ENCODE measurements at places on chromosomes 3 and 15.

GRCh38 chr15:94576889-94577533 lies 345.6 kb downstream of the MCTP2 start:
- no peak for DNase-seq

DNA sequence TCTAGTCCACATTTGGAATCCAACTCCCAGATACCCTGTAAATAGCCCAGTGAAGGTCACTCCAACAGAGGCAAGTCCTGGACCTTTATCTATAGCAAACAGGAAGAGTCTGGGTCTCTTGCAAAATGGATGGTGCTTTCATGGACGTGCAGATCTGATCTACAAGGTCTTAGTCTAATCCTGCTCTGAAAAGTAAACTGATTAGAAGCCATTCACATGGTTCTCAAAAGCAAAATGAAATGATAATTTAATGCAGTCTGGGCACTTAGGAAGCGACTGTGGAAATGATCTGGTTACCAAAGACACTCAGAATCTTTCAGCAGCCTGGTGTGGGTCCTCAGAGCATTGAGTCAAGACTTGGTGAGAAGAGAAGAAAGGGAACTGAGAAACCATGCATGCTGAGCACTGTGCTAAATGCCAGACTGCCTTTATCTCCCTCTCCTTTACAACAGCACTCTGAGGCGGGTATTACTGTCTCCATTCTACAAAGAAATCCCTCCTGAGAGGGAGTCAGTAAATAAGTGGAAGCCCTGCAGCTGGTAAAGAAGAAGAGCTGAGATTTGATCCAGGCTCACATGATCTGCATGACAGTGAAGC lies 29.0 kb downstream of the AQP9 start:
- DNase-seq: no peak

DNA sequence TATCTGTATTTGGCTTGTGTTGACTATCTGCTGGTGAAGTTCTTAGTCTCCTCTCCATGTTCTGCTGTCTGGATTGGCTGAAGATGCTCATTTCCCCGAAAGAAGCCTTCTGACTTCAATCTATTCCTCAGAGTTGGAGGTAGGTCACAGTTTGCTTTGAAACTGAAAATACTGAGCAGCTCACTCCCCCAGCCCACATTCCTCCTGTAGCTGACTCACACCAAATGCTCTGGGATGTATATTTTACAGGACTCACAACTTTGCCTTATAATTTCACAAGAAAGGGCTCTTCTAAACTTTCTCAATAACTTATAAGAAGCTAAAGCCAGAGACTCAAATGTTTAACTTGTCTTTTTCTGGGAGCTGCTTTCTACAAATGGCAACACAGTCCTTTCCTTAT lies 36.3 kb upstream of the SNX4 start:
- DNase-seq: peak; percentile 57

DNA sequence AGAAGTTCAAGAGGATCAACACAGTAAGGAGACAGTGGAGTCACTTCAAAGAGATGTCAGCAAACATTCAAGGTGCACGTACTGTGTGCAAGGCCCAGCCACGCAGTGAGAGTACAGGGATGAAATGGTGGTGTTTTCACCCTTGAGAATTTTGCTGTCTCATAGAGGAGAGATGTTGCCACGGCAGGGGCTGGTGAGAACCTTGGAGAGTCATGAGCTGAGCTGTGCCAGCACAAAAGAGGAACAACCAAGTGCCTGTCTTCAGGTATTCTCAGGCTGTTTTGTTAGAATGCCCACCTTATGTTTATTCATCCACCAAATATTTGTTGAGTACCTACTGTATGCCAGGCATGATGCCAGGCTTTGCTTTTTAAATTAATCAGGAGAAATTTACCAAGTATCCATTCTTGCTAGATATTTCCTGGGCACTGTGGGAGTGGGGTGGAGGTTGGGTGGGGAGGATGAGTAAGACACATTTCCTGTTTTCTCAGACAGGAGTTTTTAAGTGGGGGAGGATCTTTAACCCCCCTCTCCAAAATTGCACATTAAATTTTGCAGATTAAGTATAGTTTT lies 72.6 kb downstream of the SLC6A11 start:
- DNase-seq: no peak

DNA sequence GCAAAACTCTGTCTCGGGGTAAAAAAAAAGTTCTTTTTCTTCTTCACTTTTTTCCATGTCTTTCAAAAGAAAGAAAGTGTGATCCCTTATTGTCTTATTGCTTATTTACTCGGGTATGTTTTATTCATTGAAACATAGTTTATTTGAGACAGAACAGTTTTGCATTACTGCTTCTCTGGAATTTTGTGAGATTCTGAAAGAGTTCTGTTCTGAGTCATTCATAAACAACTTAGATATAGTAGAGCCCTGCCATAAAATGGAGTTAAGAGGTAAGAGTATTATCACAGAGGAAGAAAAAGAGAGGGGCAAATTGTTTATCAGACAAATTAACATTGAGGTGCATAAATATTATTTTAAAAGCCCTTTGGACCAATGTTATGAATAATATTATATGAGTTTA lies 522.2 kb downstream of the ROBO2 start:
- no peak for DNase-seq

GRCh38 chr15:61081027-61081322 lies 148.1 kb downstream of the RORA start:
- DNase-seq: no peak

DNA sequence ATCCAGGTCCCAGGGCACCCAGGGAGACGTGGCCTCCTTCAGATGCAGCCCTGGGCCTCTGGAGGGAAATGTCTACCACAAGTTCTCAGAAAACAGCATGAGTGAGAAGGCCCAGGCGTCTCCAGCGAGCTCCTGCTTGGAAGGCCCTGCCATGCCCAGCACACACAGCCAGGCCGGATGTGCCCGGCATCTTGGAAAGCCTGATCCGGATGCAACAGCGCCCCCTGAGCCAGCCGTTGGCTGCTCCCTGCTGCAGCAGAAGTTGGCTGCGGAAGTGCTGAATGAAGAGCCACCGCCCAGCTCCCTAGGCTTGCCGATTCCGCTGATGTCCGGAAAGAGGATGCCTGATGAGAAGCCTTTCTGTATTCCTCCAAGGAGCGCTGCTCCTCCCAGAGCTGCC lies 856 bp downstream of the NPAP1 start:
- no peak for DNase-seq

GRCh38 chr15:56923174-56923591 lies 4.7 kb downstream of the TCF12 start:
- no peak for DNase-seq

- DNase-seq: no peak
Observed at GRCh38 chr3:57062101-57062631, 1.7 kb downstream of the SPATA12 start.

DNA sequence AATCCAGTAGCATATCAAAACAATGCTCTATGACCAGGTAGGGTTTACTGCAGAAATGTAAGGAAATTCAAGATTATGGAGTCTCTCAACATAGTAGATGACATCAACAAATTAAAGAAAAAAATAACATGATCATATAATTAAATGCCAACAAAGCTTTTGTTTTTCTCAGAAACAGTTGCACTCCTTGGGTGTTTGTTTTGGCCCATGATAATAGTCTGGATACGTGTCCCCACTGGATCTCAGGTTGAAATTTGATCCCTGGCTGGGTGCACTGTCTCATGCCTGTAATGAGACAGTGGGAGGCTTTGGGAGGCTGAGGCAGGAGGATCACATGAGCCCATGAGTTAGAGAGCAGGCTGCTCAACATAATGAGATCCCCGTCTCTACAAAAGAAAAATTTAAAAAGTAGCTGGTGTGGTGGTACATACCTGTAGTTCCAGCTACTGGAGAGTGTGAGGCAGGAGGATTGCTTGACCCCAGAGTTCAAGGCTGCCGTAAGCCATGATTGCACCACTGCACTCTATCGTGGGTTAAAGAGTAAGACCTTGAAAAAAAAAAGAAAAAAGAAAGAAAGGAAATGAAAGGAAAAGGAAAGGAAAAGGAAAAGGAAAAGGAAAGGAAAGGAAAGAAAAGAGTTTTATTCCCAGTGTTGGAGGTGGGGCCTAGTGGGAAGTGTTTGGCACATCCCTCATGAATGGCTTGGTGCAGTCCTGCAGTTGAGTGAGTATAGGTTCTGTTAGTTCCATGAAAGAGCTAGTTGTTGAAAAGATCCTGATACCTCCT lies 53.3 kb upstream of the FOXB1 start:
- no peak for DNase-seq

DNA sequence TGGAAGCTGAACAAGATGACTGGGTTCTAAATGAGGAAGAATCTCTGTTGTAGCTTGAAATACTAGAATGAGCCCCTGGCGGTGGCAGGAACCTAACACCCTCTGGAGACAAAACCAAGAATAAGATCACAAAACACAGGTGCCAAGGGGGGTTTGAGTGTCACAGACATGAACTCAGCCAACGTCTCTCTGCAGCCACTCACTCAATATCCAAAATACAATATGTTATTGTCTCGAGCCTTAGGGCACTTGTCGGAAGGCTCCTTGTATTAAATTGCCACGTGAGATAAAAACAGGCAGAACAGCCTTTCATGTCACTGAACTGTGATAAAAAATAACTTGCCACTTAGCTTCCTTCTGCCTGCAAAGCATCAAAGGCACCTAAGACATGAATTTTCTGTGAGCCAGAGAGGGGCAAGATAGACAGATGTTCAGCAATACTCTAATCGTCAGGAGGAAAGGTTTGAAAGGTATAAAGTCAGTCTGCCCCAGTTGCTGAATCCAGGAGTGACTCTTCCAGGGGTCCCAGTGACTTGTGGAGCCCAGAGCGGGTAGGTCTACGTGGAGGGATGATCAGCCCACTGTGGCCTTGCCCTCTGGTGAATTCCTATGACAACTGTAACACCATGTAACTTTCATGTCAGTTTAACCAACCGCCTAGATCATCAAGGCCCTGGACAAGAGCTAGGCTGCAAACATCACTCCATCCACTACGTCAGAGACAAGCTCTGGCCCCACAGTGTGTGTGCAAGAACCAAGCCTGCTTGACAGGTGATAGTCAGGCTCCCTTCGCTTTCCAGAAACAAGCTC lies 165.2 kb downstream of the OSBPL10 start:
- no peak for DNase-seq

GRCh38 chr3:180335050-180335449 lies 266.9 kb upstream of the TTC14 start:
- DNase-seq: no peak

DNA sequence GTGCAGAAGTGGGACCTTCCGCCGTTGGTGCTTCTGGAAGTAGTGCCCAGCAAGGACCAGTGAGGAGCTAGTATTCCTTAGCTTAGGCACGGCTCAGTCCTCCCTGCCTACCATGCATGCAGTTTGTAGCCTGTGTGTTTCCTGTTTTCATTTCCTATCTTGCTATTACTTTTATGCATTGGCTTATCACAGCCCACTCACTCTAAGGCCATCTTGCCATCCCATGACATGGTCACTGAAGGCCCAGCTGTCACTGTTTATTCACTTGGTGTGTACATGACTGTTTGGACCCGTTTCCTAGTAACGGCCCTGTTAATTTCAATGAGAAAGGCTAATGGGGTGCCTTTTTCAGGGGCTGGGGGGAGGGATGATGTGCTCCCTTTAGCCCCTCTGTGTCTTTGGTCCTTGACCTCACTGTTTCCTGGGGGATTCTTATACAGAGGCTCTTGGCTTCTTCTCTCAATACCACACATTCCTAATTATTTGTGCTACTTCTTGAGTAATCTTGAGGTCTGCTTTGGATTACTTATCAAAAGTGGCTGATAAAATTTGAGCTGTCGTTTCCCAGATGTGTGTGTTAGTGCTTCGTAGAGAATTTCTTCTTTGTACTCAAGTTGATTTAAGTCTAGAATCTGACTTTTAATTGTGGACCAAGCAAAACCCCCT lies 24.5 kb upstream of the TRAK1 start:
- DNase-seq: no peak

DNA sequence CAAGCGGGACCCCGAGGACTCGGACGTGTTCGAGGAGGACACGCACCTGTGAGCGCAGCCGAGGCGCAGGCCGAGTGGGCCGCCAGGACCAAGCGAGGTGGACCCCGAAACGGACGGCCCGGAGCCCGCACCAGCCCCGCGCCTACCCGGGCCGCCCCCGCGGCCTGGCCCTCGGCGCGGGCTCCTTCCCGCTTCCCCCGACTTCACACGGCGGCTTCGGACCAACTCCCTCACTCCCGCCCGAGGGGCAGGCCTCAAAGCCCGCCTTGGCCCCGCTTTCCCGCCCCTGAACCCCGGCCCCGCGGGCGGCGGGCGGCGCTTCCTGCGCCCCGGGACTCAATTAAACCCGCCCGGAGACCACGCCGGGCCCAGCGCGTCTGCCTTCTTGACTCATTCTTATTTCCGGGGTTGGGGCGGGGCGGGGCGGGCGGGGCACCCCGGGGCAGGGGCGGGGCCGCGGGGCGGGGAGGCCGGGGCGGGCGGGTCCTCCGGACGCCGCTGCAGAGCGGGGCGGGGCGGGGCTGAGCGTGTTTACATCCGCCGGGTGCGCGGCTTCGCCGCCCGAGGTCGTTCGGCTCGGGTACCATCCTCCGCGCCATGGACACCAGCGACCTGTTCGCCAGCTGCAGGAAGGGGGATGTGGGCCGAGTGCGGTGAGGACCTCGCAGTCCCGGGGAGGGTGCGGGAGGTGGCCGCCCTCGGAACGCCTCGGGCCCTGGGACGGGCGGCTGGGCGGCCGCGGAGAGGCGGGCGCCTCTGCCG lies at the start of gene ABTB1:
TSS of gene ABTB1 (plus strand) at position 524 of the 762 bp plus-strand sequence. CDS start at position 598, 74 bp downstream.
- peak; percentile 91 for DNase-seq

DNA sequence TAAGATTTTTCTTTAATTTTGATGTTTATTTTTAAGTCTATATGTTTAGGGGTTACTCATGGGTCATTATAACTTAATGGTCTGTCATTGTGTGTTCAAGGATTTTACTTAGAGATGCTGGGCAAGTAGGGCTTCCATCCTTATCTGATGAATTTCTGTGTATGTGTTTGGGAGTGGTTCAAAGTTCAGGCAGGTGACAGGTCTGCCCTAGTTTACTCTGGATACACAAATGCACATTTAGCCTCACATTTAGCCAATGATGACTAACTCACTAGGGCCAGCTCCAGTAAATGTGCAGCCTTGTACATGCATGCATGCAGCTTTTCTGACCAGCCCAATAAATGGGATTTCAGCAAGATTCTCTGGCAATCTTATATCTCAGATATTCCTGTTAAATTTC lies 554.1 kb downstream of the SI start:
- no peak for DNase-seq

- no peak for DNase-seq
Observed at GRCh38 chr3:185327062-185327461, 35.9 kb upstream of the MAP3K13 start.

DNA sequence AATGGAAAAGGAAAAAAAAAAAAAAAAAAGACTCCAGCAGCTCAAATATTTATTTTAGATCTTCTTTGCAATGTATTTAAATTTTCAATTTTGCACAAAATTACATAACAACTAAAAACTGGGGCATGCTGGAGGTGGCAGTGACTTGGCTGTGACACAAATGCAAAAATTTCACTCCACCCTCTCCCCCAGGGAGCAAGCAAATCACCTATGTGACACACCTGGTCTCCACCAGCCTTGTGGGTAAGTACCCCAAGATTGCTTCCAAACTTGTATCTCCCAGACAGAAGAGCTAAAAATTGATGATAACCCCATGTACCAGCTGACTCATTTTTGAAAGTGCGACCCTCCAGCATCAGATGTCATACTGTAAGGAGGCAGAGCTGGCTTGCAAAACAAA lies 32.0 kb downstream of the UBE3A start:
- DNase-seq: no peak
